ENCODE measurements at places on chromosomes 16 and 17. TPM values are rescaled to one million over a fixed set of nuclear protein-coding genes. Genes with fewer than 3 reads are reported as not detected.

Gene CTRB1
- total RNA-seq: not detected

Gene PARD6A
- total RNA-seq: 7.8 TPM

Gene IL17C
- not detected for total RNA-seq

Gene IKZF3
- under 0.01 TPM for total RNA-seq

Gene LGALS9B
- total RNA-seq: not detected

Gene CA7
- not detected for total RNA-seq

Gene KLHL10
- total RNA-seq: not detected

Gene ABCA9
- 4.4 TPM for total RNA-seq

Gene CENPX
- 28.5 TPM for total RNA-seq

Gene SHISA6
- 8.8 TPM for total RNA-seq

Gene TRIM72
- total RNA-seq: 0.63 TPM

Gene DLX4
- total RNA-seq: not detected

Gene ASPHD1
- total RNA-seq: 13.1 TPM

Gene HIGD1B
- total RNA-seq: 1.3 TPM

Gene SMIM36
- total RNA-seq: not detected

Gene POLR3K
- 3.8 TPM for total RNA-seq

Gene SERPINF2
- 0.31 TPM for total RNA-seq

Gene FLYWCH1
- total RNA-seq: 25.0 TPM

Gene ABHD15
- 0.63 TPM for total RNA-seq

Gene HOXB4
- not detected for total RNA-seq

Gene NACA2
- total RNA-seq: not detected

Gene AANAT
- total RNA-seq: not detected

Gene TBC1D3G
- not detected for total RNA-seq

Gene FBXL20
- total RNA-seq: 37.2 TPM

Gene DPEP3
- total RNA-seq: not detected

Gene PPP1R1B
- total RNA-seq: 16.3 TPM

Gene PDE6G
- total RNA-seq: not detected

Gene TPSAB1
- not detected for total RNA-seq

Gene KRTAP2-3
- not detected for total RNA-seq

Gene RAMP2
- total RNA-seq: 9.1 TPM

Gene RASL10B
- 6.6 TPM for total RNA-seq

Gene DNASE1L2
- 7.5 TPM for total RNA-seq

Gene OTOP2
- not detected for total RNA-seq

Gene GPR142
- not detected for total RNA-seq

Gene HOXB5
- not detected for total RNA-seq

Gene RCVRN
- 0.31 TPM for total RNA-seq

Gene PLLP
- total RNA-seq: 2.8 TPM

Gene JPT1
- total RNA-seq: 451 TPM

Gene ACE
- total RNA-seq: 7.5 TPM

Gene DOC2B
- total RNA-seq: 43.2 TPM

Gene TK1
- 4.1 TPM for total RNA-seq

Gene DHRS7C
- not detected for total RNA-seq

Gene MPV17L
- 11.3 TPM for total RNA-seq
